Lung microvascular endothelial cell (primary cell): ENCODE measurements at places on chromosomes 1 and 21. TPM values are rescaled to one million over a fixed set of nuclear protein-coding genes. Genes with fewer than 3 reads are reported as not detected.

The CHD5 gene
- under 0.01 TPM in 2 replicates for total RNA-seq

The SPRR1B gene
- not detected in 2 replicates for total RNA-seq

DNA sequence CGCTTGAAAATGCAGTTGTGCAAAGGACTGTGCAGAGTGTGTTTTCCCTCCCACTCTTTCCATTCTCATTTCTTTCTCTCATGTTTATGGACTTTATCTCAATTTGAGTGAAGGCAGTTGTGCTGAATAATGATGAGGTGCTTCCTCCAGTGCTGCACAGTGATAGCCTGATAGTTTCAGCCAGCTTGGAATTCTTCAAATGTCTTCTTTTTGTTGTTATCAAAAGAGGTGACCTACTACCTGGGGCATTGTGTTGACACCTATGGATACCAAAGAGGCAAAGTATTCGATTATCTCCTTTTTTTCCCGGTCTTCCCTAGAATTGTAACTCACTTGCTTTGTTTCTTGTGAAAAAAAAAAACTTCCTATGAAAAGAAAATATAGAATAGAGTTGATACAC is 132.6 kb upstream of the ESRRG start:
- DNase-seq = no peak

DNA sequence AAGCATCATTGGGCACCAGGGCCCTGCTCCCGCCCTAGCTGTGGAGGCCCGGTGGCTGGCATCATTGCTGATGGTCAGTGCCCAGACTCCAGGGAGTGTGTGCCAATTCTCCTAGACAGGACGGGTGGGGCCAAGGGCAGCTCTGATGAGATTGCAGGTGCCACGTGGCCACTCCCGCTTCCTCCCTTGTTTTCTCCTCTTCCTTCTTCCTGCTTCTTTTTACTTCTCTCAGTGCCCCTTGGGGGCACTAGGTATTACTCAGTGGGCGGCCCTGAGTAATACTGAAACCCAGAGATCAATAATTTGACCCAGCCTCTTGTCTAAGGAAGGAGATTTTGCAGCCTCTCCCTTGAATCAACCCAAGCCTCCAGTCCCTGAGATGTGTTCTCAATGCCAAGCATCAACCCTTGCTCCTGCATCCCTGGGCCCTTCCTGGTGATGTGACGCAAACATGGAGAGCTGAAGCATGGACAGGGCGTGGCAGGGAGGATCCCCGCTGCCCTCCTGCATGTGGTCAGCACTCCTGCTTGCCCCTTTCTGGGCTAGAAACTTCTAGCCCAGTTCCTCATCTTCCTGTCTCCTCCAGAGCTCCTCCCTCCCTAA is 32.4 kb downstream of the CDK18 start:
- DNase-seq = no peak

GRCh38 chr1:171744986-171745385 is 3.1 kb upstream of the VAMP4 start:
- no peak for DNase-seq

DNA sequence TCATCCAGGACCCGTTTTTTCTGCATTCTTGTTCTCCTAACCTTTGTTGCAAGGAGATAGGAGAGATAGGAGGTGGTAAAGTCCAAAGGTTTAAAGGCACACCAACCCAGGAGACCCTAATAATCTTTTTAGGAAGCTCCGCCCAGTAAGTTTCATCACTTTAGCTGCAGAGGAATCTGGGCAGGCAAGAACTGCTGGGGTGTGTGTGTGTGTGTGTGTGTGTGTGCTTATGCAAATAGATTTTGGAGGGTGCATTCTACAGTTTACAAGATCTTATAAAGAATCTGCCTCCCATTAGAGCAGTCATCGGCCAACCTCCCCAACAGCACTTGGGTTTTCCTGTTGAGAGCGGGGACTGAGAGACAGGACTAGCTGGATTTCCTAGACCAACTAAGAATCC is 3.9 kb upstream of the IL10 start:
- DNase-seq = no peak

DNA sequence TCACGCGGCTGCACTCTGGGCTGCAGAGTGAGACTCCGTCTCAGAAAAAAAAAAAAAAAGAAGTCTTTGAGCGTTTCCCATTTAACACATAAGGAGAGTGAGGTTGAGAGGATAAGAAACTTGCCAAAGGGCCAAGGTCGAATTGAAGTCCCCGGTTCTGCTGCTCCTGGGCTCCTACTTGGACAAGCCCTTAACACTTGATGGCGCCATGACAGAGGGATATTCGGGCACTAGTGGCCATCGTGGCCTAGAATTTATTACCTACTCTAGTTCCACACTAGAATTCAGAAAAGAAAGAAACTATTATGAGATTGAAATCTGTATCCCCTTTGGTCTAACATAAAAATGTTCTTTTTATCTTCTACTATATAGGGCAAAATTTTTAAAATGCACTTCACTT is 65.7 kb upstream of the NEK2 start:
- DNase-seq = no peak

- peak; percentile 61 for DNase-seq
Observed at GRCh38 chr1:51520700-51521248, 1.7 kb upstream of the EPS15 start.

The UBR4 gene
- 66.3 and 71.4 TPM in 2 replicates for total RNA-seq

GRCh38 chr1:173476665-173477285 is 360 bp upstream of the PRDX6 start:
- peak; percentile 89 for DNase-seq

The FOXE3 gene
- not detected in 2 replicates for total RNA-seq

- DNase-seq = no peak
Observed at GRCh38 chr1:79704067-79704466, 697.5 kb upstream of the ADGRL4 start.

DNA sequence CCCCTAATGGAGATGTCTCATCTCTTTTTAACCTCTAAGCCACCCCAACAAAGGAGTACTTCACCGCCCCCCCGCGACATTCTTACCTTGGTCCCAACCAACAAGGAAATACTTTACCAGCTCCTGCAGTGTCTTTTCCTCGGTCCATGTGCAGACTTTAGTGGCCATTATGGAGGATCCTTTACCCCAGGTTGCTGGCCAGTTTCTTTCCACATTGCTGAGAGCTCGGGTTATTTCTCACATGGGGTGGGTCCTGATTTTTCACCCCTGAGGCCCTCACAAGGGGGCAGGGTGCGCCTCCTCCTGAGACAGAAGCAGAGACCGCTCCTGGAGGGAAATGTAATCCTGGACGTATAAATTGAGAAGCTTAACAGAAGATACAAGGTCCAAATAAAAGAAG is 3.0 kb upstream of the AADACL3 start:
- no peak for DNase-seq

The KCNA10 gene
- not detected in 2 replicates for total RNA-seq
